Epithelial cell of alveolus of lung (primary cell): ENCODE measurements at places on chromosomes 2 and 18. TPM values are rescaled to one million over a fixed set of nuclear protein-coding genes. Genes with fewer than 3 reads are reported as not detected.

Gene DGKD
- 11.6 and 13.7 TPM in 2 replicates for total RNA-seq

Gene UGT1A3
- total RNA-seq = not detected in 2 replicates

Gene C2orf66
- total RNA-seq = 0.24 TPM in 1 of 2 replicates, not detected in the other

Gene QPCT
- 4.5 and 24.2 TPM in 2 replicates for total RNA-seq

Gene GREB1
- 0.13 and 1.4 TPM in 2 replicates for total RNA-seq

Gene CNGA3
- not detected in 2 replicates for total RNA-seq

Gene DSEL
- 12.2 and 30.4 TPM in 2 replicates for total RNA-seq

Gene MPP4
- 4.3 TPM in 1 of 2 replicates, not detected in the other for total RNA-seq

Gene WDR33
- total RNA-seq = 16.3 and 26.9 TPM in 2 replicates

Gene GCG
- not detected in 2 replicates for total RNA-seq

Gene KIF5C
- 0.24 and 2.1 TPM in 2 replicates for total RNA-seq

Gene ACTR2
- 97.6 and 132 TPM in 2 replicates for total RNA-seq

Gene GAL3ST2
- 0.64 TPM in 1 of 2 replicates, not detected in the other for total RNA-seq

Gene ALPG
- total RNA-seq = not detected in 2 replicates

Gene ABCA12
- under 0.01 TPM in 1 of 2 replicates, not detected in the other for total RNA-seq

Gene MALL
- total RNA-seq = 1.6 and 6.2 TPM in 2 replicates

Gene MTCL1
- total RNA-seq = 13.4 and 15.1 TPM in 2 replicates

Gene MALT1
- total RNA-seq = 11.9 and 12.1 TPM in 2 replicates

Gene HOXD4
- not detected in 2 replicates for total RNA-seq

Gene CDC42EP3
- total RNA-seq = 6.2 and 42.9 TPM in 2 replicates

Gene FOXD4L1
- under 0.01 and 0.16 TPM in 2 replicates for total RNA-seq

Gene REEP1
- total RNA-seq = 0.13 and 0.40 TPM in 2 replicates

Gene NTSR2
- not detected in 2 replicates for total RNA-seq

Gene SLC11A1
- 0.13 TPM in 1 of 2 replicates, not detected in the other for total RNA-seq

Gene TDRD15
- total RNA-seq = not detected in 2 replicates

Gene PPP1R7
- 49.8 and 73.3 TPM in 2 replicates for total RNA-seq

Gene REG1B
- not detected in 2 replicates for total RNA-seq

Gene SCG2
- 4.4 and 11.7 TPM in 2 replicates for total RNA-seq

Gene MYL12A
- 359 and 754 TPM in 2 replicates for total RNA-seq

Gene RAB17
- total RNA-seq = not detected in 2 replicates

Gene STAT4
- 0.64 and 1.9 TPM in 2 replicates for total RNA-seq

Gene EVX2
- not detected in 2 replicates for total RNA-seq

Gene RTKN
- 15.1 and 15.7 TPM in 2 replicates for total RNA-seq

Gene ANO7
- 1.4 and 1.6 TPM in 2 replicates for total RNA-seq

Gene ZNF521
- total RNA-seq = 15.4 and 36.2 TPM in 2 replicates

Gene RGPD4
- total RNA-seq = not detected in 2 replicates

Gene FBXO48
- total RNA-seq = 0.24 and 0.65 TPM in 2 replicates

Gene SAG
- not detected in 2 replicates for total RNA-seq

Gene LHCGR
- total RNA-seq = 0.39 TPM in 1 of 2 replicates, not detected in the other

Gene GDF7
- not detected in 2 replicates for total RNA-seq

Gene TXNDC2
- total RNA-seq = 0.64 TPM in 1 of 2 replicates, not detected in the other

Gene FAM161A
- total RNA-seq = 1.8 and 2.5 TPM in 2 replicates

Gene CPS1
- total RNA-seq = 13.4 and 23.7 TPM in 2 replicates

Gene POLR1A
- total RNA-seq = 17.3 and 22.8 TPM in 2 replicates

Gene GAD1
- not detected in 2 replicates for total RNA-seq

Gene SH3RF3
- total RNA-seq = 21.8 and 24.6 TPM in 2 replicates

Gene PROC
- 0.08 and 0.13 TPM in 2 replicates for total RNA-seq

Gene ARHGAP15
- 1.4 and 3.0 TPM in 2 replicates for total RNA-seq

Gene CFC1
- not detected in 2 replicates for total RNA-seq

Gene SUCLG1
- total RNA-seq = 62.1 and 74.3 TPM in 2 replicates

Gene ACMSD
- not detected in 2 replicates for total RNA-seq

Gene ZC3H6
- 1.7 and 6.8 TPM in 2 replicates for total RNA-seq

Gene ZSWIM2
- not detected in 2 replicates for total RNA-seq

Gene NGEF
- total RNA-seq = 0.08 and 3.0 TPM in 2 replicates

Gene SOX11
- total RNA-seq = 9.6 and 21.8 TPM in 2 replicates
